NCI-H2081 treated with DMSO at 0.1 percent for 48 hours (cell line): ENCODE measurements at places on chromosomes 1 and 21.

GRCh38 chr1:230735447-230735846 is 11.7 kb upstream of the CAPN9 start:
- DNase-seq = no peak

DNA sequence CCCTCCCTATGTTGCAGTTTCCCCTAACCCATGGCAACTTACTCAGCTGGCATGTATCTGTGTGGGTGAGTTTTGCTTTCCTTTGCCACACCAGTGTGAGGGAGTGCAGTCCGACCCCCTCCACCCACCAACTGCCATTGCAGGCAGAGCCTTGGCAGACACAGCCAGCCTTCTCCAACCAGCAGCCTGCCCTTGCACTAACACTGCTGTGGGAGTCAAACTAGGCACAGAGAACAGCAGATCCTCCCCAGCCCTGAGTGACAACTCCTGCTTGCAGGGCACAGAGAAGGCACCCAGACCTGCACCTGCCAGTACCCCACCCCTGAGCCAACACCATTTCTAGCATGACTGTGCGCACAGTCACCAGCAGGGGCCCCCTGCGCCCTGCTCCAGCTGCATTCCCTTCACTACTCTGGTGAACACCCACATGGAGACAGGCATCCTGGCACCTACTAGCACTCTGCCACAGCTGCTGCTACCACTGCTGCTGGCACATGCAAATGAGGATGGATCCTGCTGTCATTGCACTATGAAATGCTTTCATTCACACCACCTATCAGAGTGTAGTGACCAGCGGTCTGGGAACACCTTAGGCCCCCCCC is 98.4 kb downstream of the MAGI3 start:
- no peak for DNase-seq

GRCh38 chr1:230985711-230986110 is 6.8 kb downstream of the ARV1 start:
- DNase-seq = no peak

DNA sequence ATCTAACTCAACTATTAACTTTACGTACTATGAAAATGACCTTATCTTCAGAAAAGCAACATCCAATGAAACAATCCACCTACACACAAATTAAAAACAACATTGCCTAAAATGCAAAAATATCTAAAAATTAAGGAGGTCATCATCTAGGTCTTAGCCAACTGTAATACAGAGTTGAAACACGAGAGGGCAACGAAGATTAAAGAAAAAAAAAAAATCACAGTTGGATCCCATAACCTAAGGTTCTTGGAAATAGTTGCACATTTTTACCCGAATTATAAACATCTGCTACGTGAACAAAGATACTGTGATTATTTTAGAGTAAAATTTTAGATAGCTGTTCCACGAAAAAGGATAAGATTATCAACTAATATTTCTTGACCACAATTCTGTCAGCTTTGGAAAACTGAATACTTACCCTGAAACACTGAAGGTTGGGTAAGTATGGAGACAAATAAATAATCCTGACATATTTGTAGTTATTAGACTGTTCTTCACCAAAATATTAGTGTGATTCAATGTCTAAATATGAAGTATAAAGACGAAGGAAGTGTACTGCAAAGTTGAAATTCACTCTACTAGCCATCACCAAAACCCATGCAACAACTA is 88.0 kb upstream of the AK4 start:
- no peak for DNase-seq

- no peak for DNase-seq
These were observed 65.6 kb upstream of the ETS2 start for GRCh38 chr21:38740090-38740489.

DNA sequence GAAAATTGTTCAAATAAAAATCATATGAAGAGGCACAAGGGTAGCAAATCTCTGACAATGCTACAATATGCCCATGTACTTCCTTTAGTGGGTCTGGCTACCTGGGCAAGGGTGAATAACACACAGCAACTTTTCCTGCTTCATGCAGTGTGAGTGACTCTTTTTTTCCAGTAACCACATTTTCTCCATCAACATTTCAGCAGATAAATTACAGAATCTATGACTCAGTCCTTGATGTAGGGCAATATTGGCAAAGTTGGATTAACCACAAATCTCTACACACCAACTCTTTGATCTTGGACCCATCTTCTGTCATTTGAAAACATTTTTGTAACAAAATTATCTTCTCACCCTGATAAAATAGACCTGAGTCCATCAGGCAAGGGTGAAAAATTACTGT is 31.7 kb downstream of the ERICH3 start:
- DNase-seq = no peak

- no peak for DNase-seq
These were observed 2.4 kb downstream of the FCN3 start for GRCh38 chr1:27372022-27372807.

DNA sequence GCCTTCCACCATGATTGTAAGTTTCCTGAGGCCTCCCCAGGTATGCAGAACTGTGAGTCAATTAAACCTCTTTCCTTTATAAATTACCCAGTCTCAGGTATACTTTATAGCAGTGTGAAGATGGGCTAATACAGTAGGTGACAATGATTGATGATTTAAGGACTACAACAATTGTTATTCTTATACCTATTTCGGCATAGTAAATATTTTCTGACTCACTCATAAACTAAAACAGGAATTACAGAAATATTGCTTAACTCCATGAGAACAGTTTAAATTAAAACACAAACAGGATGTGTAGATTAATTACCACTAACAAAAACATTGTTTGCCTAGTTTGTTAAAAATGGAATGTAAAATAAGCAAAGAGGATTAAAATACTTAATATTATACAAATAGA is 839.9 kb downstream of the LTN1 start:
- DNase-seq = no peak

GRCh38 chr1:20323613-20323920 is 32.9 kb downstream of the VWA5B1 start:
- no peak for DNase-seq

DNA sequence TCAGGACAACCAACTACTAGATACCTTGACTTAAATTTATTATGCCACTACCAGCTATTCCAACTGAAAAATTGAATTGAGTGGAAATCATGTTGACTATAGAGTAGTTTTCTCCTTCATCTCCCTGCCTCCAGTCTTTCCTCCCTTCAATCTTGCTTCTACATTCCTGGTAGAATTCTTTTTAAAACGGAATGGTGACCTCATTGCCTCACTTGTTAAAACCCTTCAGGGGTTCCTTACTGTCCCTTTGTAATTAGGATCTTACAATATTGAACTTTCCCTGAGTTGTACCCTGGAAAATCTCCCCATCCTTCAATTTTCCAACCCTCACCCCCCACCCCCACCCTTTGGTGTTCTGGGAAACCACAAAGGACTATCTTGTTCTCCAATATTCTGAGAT is 82.8 kb upstream of the ZNF326 start:
- no peak for DNase-seq

DNA sequence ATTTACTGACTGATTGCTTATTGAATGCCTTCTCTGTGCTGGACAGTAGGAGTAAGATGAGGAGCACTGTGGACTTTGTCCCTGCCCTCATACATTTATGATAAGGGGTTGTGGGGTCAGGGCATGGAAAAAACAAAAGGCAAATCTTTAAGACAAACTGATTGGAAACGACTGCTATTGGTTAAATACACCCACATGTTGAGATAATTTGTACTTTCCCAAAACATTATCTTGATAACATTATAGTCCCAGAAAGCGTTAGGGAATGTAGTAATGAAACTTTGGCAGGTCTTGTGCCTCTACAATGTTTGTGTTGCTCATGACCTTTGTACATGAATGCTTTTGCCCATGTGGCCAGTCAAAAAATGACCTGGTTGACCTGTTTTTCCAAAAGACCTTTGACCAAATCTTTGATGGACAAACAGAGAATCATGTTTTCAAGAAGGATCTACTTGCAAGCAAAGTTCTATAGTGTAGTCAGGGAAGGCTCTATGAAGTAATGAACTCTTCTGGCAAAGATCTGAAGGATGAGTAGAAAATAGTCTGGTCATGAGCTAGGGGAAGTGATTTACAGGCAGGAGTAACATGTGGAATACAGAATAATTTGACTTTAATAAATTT is 50.9 kb downstream of the LEPR start:
- DNase-seq = no peak

DNA sequence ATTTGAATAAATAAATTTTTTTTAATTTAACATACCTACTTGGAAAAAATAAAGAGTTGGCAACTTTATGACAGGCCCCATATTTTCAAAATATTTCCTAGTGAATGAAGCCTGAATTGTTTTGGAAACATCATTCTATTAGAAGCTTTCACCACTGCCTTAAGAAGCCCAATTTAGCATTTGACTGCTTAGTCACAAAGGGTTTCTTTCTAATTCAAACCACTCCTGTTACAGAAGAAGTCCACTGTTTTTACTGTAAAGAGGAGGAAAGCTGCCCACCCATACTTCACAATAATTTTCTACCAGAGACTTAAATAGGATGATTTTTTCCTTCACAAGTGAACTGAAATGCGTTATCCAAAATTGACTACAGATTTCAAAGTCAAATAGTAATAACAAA is 534.6 kb upstream of the PTBP2 start:
- no peak for DNase-seq

DNA sequence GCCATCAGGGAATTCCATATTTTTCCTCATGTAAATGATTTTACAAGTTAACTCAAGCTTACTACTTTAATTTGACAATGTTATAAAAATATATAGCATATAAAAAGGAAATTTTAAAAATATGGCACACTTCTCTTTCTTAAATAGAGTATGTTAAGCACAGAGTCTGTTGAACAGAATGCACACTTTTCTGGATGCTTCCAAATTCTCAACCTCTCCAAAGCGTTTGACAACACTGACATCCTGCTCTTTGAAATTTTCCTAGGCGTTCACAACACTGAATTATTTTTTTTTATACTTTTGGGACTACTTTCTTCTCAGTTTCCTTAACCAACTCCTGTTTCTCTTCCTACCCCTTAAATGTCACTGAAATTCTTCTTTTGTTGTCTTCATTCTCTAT is 117.8 kb upstream of the PLXNA2 start:
- no peak for DNase-seq
